ENCODE measurements at places on chromosomes 7 and 10.
A peak's percentile ranks its signal among the peaks of the same experiment; 100 is the strongest.

- DNase-seq, result no peak
Measured at GRCh38 chr7:137094-137891, 55.1 kb upstream of the FAM20C start.

GRCh38 chr7:80937336-80937735, 18.5 kb upstream of the SEMA3C start:
- no peak for DNase-seq

- peak; percentile 52 for DNase-seq
Measured at GRCh38 chr7:30164567-30164966, 29.8 kb downstream of the MTURN start.

GRCh38 chr7:13990319-13990983, 985 bp upstream of the ETV1 start:
- DNase-seq, result peak; percentile 18

GRCh38 chr7:110813986-110814385, 276.9 kb upstream of the LRRN3 start:
- no peak for DNase-seq

- DNase-seq, result no peak
Measured at GRCh38 chr10:78178940-78179339, 145.3 kb downstream of the RPS24 start.

DNA sequence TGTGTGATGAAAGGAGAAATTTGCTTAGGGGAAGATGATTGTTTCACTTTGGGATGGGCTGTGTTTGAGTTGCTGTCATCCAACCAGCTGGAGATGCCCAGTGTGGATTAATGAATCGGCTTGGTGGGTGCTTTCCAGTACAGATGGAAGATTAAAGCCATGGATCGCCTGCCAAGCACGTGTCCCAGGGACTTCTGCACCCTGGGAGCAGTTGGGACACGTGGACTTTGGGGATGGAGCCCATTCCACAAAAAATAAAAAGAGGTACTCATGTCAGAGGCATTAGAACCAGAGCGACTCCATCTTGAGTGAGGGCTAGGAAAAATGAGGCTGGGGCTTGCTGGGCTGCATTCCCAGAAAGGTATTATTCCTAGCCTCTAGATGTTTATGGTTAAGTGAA, 29.3 kb upstream of the PRLHR start:
- DNase-seq, result no peak

GRCh38 chr7:1395211-1396070, 63.8 kb downstream of the MICALL2 start:
- no peak for DNase-seq

DNA sequence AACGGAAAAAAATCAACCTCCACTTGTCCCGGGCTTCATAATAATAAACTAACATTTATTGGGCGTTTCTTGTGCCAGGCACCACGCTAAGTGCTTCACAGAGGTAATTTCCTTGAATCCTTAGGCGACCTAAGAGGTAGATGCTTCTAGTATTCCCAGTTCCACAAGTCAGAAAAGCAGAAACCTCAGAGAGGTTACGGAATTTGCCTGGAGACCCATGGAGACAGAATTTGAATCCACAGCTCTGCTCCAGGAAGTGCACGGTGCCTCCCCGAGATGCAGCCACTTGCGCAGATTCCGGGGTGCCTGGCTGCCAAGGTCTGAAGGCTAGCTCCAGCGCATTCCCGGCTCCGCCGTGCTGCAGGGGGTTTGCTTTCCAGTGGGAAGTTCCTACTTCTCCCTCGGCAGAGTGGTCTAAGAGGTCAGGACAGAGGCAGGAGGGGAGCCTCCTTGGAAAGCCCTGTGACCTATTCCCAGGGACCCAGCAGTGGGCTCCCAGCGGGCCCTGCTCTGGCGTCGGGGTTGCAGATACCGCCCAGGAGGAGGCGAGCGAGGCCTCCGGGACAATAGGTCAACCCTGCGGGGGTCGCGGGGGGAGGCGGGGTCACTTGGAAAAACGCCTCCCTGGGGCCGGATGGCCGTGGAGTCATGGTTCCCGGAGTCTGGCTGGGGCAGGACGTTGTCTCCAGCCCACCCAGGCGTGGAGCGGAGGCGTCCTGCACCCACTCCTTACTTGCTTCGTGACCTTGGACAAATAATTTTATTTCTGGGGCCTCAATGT, 10.1 kb upstream of the NKX2-3 start:
- no peak for DNase-seq

Measured in GM20000 (cell line).